Fibroblast of mammary gland (primary cell): ENCODE measurements at places on chromosomes 3 and 15.

- DNase-seq, result no peak
Measured at GRCh38 chr3:56930706-56931105, 129.0 kb upstream of the ARHGEF3 start.

GRCh38 chr3:108004647-108005046, 86.2 kb downstream of the CD47 start:
- no peak for DNase-seq

- DNase-seq, result no peak
Measured at GRCh38 chr3:55717481-55717880, 230.4 kb upstream of the WNT5A start.

- DNase-seq, result peak; percentile 69
Measured at GRCh38 chr3:14461748-14462324, 59.4 kb downstream of the SLC6A6 start.

DNA sequence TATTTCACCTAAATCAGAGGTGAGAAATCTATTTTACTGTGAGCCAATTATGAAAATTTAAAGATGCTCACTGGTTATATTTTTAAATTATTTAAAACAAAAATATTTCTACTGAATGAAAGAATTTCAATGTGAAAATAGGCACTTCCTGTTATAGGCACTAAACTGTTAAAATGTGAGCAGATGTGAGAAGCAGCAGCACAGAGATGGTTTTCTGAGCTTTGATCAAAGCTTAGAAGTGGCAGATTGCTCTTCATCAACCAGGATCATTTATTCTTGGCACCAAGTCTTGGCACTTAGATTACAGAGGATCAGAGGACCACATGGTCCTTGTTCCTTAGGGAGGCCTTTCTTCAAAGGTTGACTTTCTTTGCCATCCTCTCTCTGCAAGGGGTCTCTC, 18.0 kb upstream of the TSC22D2 start:
- DNase-seq, result no peak

DNA sequence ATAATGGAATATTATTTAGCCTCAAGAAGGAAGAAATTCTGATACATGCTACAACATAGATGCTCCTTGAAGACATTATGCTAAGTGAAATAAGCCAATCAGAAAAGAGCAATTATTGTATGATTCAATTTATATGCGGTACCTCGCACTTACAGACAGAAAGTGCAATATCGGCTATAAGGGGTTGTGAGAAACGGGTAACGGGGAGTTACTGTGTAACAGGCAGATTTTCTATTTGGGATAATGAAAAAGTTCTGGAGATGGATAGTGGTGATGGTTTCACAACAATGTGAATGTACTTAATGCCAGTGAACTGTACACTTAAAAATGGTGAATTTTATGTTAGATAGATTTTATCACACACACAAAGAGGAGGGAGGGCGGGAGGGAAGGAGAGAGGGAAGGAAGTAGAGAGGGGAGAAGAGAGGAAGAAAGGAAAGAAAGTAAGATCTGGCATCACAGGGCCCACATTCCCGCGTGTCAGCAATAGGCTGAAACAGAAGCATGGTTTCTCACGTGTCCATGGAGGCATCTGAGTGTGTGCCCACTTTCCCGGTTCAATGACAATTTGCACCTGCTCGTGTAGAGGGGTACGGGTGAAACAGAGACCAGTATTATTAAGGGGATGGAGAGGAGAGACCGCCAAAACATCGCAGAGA, 700 bp upstream of the BLM start:
- peak; percentile 20 for DNase-seq

GRCh38 chr15:41568350-41569017, 9.5 kb downstream of the TYRO3 start:
- no peak for DNase-seq

- no peak for DNase-seq
Measured at GRCh38 chr3:133828576-133829309, 23.1 kb downstream of the SRPRB start.

- no peak for DNase-seq
Measured at GRCh38 chr15:35134299-35134698, 49.2 kb upstream of the NANOGP8 start.

DNA sequence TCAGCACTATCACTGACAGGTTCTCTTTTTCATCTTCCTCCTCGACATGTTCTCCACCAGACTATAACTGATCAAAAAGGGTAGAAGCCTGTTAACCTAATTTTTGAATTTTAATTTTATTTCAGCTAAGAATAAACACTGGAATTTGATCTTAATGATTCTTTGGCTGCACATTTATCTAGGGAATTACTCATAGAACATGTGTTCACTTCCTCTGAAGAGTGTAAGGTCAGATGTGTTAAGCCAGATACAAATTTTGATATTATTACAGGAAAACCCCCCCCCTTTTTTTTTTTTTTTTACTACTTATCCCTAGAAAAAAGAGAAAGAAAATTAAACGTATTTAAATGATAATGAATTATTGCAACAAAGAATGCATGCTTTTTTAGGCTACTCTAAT, 15.0 kb downstream of the DCBLD2 start:
- peak; percentile 38 for DNase-seq

DNA sequence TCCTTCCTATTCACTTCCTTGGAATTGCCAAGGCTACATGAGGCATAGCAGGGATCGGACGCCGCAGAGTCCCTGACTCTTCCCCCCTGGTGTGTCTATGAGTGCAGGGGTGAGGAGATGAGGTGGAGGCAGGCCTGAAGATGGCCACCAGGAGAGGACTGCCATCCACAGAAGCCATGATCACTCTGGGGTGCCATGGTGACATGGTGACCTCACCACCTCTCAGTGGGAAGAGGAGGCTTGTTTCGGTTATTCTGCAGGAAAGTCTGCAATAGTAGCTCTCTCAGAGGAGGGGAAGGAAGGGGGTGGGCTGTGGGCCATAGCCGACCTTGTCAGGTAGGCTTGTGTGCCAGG, 57.0 kb upstream of the LIMD1 start:
- DNase-seq, result no peak

DNA sequence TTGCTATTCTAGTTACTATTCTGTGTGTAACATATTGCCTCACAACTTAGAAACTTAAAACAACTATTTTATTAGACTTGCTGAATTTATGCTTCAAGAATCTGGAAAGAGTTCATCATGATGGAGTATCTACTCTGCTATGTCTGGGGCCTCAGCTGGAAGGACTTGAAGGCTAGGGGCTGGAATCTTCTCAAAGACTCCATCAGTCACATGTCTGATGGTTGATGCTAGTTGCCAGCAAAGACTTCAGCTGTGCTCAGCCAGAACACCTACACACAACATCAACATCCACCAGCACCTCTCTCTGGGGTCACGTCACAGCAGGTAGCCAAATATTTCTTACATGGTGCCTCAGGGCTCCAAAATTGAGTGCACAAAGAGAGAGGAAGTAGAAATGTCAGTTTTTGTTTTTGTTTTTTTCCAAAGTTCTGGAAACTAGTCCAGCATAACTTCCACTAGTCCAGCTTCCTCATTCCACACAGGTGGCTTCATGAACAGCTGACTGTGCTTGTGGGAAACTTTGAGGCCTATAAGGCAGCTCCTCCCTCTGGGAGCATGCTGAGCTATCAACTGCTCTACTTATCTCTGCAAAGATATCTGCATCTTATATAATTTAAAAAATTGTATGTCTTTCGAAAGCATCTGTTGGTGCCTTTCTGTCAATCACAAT, 325.4 kb upstream of the AGTR1 start:
- DNase-seq, result no peak

GRCh38 chr3:121834157-121834670, 646 bp downstream of the IQCB1 start:
- DNase-seq, result peak; percentile 7

- DNase-seq, result peak; percentile 74
Measured at GRCh38 chr15:72474912-72475628, 940 bp downstream of the ARIH1 start.

GRCh38 chr3:195245531-195245951, 25.4 kb downstream of the XXYLT1 start:
- DNase-seq, result no peak

- no peak for DNase-seq
Measured at GRCh38 chr15:74208901-74209559, 6.4 kb upstream of the STRA6 start.

GRCh38 chr15:59950603-59951388, 53.3 kb upstream of the FOXB1 start:
- DNase-seq, result no peak

DNA sequence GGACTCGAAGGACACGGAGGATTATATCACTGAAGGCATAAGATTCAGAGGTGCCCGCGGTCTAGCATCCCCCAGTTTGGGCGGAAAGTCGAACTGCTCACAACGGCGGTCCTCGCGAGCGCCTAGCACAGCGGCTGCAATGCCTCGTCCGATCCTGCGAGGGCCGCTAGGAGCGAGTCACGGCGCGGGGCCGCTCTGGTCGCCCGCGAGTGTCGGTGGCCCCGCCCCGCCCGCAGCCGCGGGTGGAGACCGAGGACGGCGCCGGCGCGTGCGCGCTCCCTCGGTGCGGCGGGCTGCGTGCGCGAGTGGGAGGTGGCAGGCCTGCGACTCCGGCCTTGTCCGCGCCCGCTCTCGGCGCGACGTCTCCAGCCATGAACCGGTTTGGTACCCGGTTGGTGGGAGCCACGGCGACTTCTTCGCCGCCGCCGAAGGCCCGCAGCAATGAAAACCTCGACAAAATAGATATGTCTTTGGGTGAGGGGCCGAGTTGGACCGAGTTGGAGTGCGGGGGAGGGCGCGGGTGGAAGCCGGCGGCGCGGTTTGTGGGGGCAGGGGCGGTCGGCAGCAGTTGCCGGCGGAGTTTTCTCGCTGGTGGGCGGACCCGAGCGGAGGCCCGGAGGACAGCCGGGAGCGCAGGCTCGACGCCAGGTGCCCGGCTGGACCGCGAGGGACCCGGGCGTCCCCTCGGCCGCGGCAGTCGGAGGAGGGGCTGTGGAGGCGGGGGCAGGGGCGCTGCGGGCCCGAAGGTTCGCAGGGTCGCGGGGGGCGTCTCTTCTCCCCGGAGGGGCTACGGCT, at the start of gene FYTTD1:
FYTTD1 (plus strand) TSS at position 283 of the 795 bp plus-strand sequence; CDS start at position 372, 89 bp downstream.
- peak; percentile 73 for DNase-seq

DNA sequence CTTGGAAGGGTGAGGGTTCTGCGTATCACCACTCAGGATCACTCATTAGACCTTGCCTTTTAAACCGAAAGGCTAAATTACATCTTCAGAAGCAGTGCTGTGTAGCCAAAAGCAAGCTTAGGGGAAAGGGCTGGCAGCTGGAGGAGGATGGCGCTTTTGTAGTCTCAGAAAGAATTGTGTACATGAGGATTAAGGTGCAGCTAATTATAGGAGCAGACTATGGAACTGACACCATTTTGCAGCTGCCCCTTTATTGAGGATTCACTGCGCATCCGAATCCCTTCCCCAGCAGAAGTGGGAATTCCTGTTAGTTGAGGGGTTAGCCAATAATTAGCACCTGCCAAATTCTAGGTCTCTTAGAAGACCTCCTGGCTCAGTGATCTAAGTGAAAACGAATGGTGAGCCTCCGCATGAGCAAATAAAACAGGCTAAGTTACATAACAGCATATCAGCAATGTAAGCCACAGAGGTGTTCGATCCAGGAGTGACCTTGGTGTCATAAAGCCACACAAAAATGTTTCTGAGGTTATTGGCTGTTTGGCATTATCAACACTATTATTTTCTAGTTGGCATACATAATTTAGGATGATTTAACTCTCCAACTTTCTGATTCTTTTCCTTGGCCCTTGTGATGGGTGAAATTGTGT, 42.6 kb upstream of the SEMA6D start:
- DNase-seq, result no peak
